ENCODE measurements at places on chromosomes 6 and 20. TPM values are rescaled to one million over a fixed set of nuclear protein-coding genes. Genes with fewer than 3 reads are reported as not detected.

Gene RAET1L
- total RNA-seq, result not detected

Gene WFDC10B
- total RNA-seq, result not detected

Gene UBR2
- 38.6 TPM for total RNA-seq

Gene PPP1R14C
- total RNA-seq, result 1.9 TPM

Gene SSTR4
- not detected for total RNA-seq

Gene SNAP25
- 0.44 TPM for total RNA-seq

Gene ANKEF1
- 1.9 TPM for total RNA-seq

Gene TREM1
- total RNA-seq, result 0.66 TPM

Gene DNAH8
- 0.12 TPM for total RNA-seq

Gene HTR1E
- total RNA-seq, result under 0.01 TPM

Gene SIRPA
- 11.5 TPM for total RNA-seq

Gene ARMH2
- total RNA-seq, result not detected

Gene DCBLD1
- 81.0 TPM for total RNA-seq

Gene IL17F
- total RNA-seq, result not detected

Gene LRRN4
- not detected for total RNA-seq

Gene C20orf173
- not detected for total RNA-seq

Gene PSORS1C1
- total RNA-seq, result 1.00 TPM

Gene WFDC2
- total RNA-seq, result not detected

Gene DNMT3B
- 7.4 TPM for total RNA-seq

Gene KCNK16
- not detected for total RNA-seq

Gene KHDC1L
- total RNA-seq, result not detected

Gene SALL4
- 0.25 TPM for total RNA-seq

Gene ZNF512B
- total RNA-seq, result 7.6 TPM

Gene CDKAL1
- total RNA-seq, result 23.1 TPM

Gene BHLHE23
- not detected for total RNA-seq

Gene CDSN
- not detected for total RNA-seq

Gene IL17A
- not detected for total RNA-seq

Gene FAM184A
- total RNA-seq, result 1.1 TPM

Gene DPPA5
- total RNA-seq, result not detected

Gene IMPG1
- total RNA-seq, result 0.37 TPM

Gene PRDM13
- under 0.01 TPM for total RNA-seq

Gene HFE
- 21.1 TPM for total RNA-seq

Gene PBX2
- 41.6 TPM for total RNA-seq

Gene EYA4
- 14.5 TPM for total RNA-seq

Gene TNNC2
- total RNA-seq, result 0.12 TPM
